ENCODE measurements at places on chromosomes 12 and 14.

GRCh38 chr12:63853978-63854377, 9.5 kb downstream of the SRGAP1 start:
- DNase-seq, result no peak

DNA sequence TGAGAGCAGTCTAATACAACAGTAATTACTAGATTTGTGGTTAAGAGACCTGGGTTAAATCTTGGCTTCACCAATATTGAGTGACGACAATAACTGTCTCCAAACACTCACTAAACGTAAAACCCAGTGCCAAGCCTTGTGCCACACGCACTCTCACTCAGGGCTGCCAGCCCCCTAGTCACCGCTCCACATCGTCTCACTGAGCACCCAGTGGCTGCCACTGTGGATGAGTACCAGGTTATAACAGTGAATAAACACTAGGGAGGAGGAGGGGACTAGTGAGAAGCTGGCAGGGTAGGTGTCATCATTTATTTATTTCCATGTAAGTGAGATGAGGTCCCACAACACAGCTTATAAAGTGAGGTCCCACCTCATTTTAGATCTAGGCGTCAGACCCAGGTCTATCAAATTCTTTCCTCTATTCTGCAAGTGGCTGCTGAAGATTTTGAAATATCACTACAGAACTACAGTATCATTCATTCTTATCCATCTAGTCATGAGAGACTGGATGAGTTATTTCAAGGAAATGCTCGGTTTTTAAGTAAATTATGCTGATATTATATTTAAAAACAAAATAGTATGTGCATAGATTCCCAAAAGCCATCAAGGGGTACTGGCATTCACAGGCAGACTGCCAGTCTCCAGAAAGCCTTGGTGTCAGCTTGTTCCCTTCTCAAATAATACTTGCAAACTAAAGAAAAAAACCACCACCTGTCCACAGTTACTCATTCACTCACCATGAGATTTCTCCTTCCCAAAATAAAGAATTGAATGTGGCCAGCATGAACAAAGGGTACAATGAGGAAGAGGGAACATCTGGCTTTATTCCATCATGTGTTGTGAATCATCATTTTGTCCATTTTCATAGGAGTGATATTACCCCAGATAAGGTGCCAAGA, 84.0 kb downstream of the PTPN21 start:
- DNase-seq, result no peak

DNA sequence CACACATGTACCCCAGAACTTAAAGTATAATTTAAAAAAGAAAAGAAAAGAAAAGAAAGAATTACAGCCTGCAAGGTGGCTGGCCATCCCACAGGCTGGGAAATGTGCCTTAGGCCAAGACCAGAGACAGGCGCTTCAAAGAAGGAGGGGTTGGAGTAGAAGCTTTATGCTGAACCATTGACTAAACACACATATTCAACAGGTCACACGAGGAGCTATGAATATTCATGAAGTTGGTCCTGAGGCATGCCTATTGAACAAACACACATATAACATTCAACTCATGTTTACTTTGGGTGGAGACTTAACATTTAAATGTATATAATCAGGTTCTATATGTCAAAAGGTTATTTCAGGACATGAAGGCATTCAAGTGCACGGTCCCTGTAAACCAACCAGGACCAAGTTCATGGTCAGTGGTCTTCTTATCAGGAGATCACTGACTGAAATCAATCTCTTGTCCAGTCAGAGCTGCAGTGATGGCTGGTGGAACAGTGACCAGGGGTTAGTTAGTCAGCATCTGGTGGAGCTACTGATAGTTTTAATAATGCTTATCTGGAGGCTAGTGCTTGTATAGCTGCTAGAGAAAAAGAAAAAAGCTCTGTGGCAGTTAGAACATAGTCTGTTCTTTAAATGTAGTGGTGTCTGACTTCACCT, 35.6 kb upstream of the ITPR2 start:
- no peak for DNase-seq

GRCh38 chr12:65868878-65869277, 44.6 kb downstream of the HMGA2 start:
- DNase-seq, result no peak

GRCh38 chr14:38931969-38932652, 170.9 kb downstream of the SEC23A start:
- no peak for DNase-seq

GRCh38 chr12:32397696-32398095, 1.7 kb upstream of the FGD4 start:
- no peak for DNase-seq

- DNase-seq, result no peak
Measured at GRCh38 chr12:93778766-93779165, 101.6 kb downstream of the CRADD start.

DNA sequence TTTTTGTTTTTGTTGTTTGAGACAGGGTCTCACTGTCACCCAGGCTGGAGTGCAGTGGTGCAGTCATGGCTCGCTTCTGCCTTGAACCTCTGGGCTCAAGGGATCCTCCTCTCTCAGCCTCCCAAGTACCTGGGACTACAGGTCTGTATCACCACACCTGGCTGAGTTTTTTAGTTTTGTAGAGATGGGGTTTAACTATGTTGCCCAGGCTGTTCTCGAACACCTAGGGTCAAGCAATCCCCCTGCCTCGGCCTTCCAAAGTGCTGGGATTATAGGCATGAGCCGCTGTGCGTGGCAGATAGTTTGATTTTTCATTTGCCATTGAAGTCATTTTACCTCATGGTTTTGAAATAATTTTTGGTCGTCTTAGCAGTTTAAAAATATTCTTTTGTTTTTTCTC, 94.3 kb upstream of the EIF5 start:
- DNase-seq, result no peak

DNA sequence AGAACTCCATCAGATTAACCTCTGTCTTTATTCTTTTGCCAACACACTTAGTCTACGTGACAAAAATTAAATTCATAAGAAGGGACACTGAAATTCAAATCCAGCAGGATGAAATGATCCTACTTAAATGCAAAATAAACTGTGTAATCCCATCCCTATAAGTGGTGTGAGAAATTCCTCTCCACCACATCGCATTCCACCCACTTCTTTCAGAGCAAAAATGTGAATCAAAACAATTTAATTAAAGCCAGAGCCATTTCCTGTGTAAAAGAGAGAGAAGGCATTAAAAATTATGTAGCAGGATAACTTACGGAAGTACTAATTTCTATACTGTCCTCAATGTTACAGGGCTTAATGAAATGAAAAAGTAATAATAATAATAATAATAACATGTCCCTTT, 844.3 kb downstream of the GALC start:
- no peak for DNase-seq

GRCh38 chr14:88902850-88903249, 78.4 kb downstream of the TTC8 start:
- DNase-seq, result no peak

GRCh38 chr12:57610554-57611107, 604 bp upstream of the ARHGEF25 start:
- no peak for DNase-seq

- DNase-seq, result no peak
Measured at GRCh38 chr14:93086441-93087055, 29.2 kb downstream of the ITPK1 start.

GRCh38 chr14:92658684-92659083, 89.7 kb downstream of the LGMN start:
- no peak for DNase-seq

- DNase-seq, result no peak
Measured at GRCh38 chr12:66003951-66004350, 126.6 kb downstream of the LLPH start.

- DNase-seq, result no peak
Measured at GRCh38 chr12:1466481-1467154, 127.8 kb downstream of the FBXL14 start.

DNA sequence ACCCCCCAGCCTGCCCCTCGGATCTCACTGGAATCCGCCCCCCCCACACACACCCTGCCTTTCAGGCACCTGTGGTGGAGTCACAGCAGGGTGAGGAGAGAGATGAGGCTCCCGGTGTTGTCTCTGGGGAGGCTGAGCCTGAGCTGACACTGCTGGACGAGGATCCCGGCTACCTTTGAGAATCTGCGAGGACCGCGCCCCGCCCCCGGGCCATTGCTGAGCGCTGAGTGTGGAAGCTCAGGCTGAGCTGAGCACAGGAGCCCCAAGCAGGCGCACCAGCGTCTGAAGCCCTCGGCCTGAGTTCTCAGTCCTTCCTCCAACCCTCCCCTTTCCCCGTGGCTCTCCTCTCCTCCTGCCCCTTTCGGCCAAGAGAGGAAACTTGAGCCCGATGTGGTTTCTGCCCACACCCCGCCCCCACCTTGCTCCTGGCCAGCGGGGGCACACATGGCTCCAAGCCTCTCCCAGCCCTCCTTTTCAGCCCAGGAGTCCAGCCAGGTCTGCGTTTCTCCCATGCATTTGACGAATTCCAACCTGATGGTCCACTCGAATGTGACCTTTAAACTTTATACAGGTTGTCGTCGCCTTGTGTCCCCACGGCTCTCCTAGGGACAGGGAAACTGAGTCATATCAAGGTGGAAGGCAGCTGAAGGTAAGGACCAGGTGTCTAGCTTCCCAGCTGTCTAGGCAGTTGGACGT, at the start of gene NFE2:
Gene NFE2, minus strand, starts transcription at position 284 of the 696 bp plus-strand sequence. CDS start 5,767 bp downstream, outside the sequence.
- DNase-seq, result no peak

DNA sequence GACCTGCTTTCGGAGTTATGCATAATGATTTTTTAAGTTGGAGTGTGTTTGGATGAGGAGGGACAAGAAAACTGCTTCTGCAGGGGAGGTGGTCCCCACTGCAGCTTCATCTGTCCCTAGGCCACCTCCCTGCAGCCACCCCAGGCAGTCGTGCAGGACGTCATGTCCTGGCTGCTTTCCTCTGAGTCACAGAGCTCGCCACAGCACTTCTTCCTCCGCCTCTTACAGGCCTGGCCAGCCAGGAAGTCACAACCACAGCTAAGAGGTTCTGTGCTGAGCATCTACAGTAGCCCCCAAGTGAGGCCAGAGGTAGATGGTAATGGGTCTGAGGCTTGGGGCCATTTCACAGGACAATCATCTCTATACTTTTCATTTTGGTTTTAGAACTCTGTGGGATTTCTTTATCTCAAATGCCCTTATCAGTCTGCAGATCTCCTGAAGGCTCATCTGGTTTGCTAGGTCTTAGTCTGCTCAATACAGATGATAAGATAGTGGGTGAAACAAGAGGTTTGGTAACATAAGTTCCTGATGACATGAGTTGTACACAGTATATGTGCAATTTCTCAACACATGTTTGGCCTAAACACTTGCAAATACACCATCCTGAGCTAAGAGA, 106.4 kb downstream of the ARF6 start:
- DNase-seq, result no peak

- no peak for DNase-seq
Measured at GRCh38 chr12:72605975-72606374, 333.8 kb downstream of the TRHDE start.
